CD8-positive, alpha-beta memory T cell (primary cell): ENCODE measurements at places on chromosomes 16 and 17.

GRCh38 chr16:49148410-49148809, 133.2 kb downstream of the CBLN1 start:
- DNase-seq = no peak

DNA sequence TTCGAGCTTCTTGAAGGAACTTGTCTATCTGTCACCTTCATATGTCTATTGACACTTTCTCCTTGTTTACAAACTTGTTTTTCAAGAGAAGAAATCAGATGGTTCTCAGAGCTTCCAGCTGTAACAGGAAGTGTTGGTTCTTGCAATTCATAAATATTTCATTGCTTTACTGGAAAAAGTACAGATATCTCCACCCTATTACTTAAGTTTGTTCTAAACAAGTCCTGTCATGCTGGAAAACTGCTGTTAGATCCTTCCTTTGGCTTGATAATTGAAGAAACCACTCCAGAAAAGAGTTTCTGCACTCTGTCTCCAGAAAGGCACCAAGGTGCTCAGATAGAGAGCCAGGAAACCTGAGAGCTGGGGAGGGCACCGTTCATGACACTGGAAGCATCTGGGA, 181.6 kb downstream of the DNAH9 start:
- no peak for DNase-seq

GRCh38 chr17:7843257-7843535, 9.2 kb downstream of the KDM6B start:
- no peak for DNase-seq

DNA sequence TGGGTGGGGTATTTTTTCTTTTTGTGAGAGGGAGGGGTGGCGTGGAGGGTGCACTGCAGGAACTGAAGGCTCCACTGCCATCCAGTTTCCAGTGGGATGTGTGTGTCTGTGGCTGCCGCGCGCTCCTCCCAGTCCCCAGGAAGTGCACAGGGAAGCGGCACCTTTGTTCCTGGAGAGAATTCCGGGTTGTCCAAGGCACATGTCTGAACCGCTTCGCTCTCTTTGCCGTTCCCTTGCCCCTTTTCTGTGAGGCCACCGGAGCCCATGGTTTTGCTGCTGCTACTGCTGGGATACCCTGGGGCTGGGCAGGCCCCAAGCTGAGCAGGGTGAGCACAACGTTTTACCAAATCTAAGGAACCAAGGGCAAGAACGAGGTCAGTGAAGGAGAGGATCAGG, 19.5 kb downstream of the ACSF3 start:
- DNase-seq = no peak

GRCh38 chr17:47204722-47205418, 4.3 kb upstream of the MYL4 start:
- peak; percentile 63 for DNase-seq

DNA sequence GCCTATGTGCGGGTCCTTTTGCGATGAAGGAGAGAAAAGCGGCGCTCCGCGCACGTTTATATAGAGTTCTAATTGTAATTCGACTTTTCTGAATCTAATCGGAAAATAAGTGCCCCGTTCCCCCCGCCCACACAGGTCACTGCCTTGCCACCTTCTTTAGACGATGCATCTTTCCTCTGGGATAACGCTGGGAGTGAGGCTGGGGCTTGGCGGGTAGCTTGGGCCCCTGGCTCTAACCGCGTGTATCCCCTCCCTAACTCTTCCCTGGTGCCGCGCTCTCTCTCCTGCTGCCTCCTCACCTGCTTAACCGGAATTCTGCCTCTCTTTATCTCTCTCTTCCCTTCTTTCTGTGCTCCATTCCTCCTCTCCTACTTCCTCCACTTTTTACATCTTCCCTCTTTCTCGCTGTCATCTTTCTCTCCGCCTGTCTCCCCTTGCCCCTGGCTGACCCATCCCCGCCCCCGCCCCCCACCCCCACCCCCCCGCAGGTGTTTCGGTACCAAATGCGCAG, 2.6 kb downstream of the LHX1 start:
- no peak for DNase-seq

GRCh38 chr16:27748868-27749546, 199.1 kb downstream of the KATNIP start:
- DNase-seq = no peak

DNA sequence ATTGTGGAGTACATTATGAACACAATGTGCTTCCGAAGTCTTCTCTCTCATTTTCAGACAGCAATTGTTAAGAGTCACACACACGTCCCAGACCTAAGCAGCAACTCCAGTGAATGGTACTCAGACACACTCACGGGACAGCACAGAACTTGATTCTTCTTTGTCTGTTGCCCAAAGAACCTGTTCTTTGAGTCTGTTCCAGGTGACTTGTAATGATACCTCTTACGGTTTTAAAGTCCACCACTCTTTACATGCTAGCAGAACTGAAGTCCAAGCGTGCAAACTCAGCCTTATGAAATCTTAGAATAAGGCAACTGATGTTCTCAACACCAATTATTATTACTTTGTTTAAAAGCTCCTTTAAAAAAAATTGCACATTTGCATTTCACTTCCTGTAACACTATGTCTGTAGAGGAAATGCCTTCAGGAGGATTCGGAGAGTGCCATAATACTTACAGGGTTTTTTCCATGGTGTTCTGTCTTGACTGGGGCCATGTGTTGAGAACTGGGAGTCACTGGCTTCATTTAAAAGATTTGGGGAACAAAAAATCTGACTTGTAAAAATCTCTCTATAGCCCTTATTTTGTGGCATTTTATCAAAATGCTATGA, 48.1 kb downstream of the MARF1 start:
- DNase-seq = no peak

- no peak for DNase-seq
Measured at GRCh38 chr16:77064037-77064436, 127.0 kb upstream of the MON1B start.

GRCh38 chr17:27266228-27266627, 27.7 kb upstream of the WSB1 start:
- no peak for DNase-seq

DNA sequence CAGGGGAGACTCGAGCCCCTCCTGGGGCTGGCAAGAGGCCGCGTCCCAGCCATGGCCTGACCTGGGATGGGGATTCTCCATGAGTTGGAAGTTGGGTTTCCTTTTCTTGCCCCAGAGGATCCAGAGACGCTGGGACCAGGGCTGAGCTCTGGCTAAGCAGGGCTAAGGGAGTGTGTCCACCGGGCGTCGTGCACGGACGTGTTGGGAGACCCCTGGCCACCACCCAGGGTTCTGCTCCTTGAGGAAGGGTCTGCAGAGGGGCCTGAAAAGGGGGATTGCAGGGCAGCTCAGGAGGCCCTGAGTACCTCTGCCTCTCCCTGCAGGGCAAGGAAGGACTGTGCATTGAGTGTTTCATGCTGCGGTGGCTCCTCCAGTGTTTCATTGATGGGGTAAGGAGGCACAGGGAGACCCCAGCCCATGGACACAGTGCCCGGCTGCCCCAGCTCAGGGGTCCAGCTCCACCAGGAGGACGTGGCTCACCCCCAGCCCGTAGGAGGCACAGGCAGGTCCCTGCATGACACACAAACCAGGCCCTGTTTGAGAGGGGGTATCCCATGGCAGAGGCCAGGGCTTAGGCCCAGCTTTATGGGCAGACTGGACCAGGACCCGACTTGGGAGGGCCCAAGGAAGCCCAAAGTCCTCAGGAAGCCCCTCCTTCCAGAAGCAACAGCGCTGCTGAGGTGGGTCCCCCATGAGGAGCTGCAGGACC, 47.5 kb downstream of the USP22 start:
- DNase-seq = no peak

GRCh38 chr16:55756963-55757362, 75.9 kb downstream of the CES1 start:
- DNase-seq = no peak

GRCh38 chr16:46569231-46569735, 51.9 kb downstream of the SHCBP1 start:
- DNase-seq = no peak

- DNase-seq = no peak
Measured at GRCh38 chr17:37521821-37522220, 32.1 kb downstream of the DUSP14 start.

DNA sequence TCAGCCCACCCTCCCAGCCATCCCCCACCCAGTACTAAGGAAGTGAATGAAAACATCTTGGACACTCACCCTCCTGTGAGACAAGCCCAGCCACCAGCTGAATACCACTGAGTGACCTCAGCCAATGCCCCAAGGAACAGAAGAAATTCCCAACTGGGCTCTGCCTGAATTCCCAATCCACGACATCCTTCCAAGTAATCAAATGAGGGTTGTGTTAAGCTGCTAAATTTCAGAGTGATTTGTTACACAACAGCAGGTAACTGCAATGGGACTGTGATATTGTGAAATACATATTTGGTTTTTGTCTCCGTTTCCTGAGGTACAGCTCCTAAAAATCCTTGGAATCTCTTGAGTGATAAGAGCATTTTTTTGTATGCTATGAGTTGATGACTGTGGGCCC, 578.7 kb upstream of the CDH11 start:
- DNase-seq = no peak

- no peak for DNase-seq
Measured at GRCh38 chr16:72938795-72939164, 109.1 kb downstream of the ZFHX3 start.

DNA sequence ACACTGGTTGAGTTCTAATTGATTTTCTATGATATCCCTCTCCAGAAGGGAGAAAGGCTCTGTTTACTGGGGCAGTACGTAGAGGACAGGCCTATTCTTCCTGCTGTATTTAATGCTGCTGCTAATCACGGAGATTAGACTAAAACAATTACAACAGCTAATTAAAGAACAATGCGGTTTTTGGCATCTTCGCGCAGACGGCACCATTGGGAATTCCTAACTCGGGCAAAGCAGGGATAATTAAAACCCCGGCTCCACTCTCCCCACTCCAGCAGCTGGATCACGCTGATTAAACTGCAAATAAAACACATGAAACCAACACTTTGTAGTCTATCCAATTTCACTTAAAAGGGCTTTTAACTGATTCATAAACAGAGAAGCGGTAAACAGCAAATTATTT, 147.6 kb downstream of the XYLT1 start:
- DNase-seq = no peak

- DNase-seq = no peak
Measured at GRCh38 chr17:41018541-41018940, 8.5 kb downstream of the KRTAP1-5 start.

GRCh38 chr17:62621223-62621622, 6.2 kb upstream of the MRC2 start:
- DNase-seq = no peak

- DNase-seq = no peak
Measured at GRCh38 chr16:63943566-63943965, 1178.3 kb downstream of the CDH11 start.

DNA sequence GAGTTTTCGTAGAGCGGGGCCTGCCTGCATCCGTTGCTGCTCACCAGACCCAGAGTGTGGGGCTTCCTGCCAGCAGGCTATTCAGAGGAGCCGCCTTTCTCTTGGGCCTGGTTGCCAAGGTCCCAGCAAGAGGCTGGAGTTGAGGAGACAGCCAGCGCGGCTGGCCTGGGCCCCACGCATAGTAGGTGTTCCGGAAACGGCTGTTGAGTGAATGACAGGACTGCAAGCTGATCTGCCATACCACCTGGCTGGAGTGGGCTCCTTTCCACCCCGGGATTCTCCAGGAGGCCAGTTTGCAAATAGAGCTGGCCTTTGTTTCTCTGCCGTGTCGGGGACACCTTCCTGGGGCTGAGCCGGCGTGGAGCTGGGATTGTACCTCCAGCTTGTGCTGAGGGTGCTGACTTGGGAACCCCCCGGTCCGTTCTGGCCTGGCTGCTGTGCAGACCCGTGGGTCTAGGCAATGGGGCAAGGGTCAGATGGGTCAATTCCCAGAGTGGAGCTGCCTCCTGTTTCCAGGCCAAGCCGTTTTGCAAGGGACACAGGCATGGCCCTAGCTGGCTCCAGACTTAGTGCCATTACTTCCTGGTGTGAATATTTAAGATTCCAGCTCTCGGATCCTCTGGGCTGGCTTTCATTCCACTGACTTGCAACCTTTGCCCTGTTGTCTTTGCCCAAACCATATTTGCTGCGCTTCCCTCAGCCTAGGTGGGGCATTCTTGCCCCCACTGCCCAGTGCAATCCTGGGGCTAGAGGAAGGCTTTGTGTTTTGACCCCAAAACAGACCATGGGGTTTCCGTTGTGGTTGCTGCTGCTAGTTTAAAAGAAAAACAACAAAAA, 68.8 kb downstream of the CMIP start:
- no peak for DNase-seq

- no peak for DNase-seq
Measured at GRCh38 chr16:4556112-4556511, at the start of gene C16orf96. TSS of gene C16orf96 (plus strand) at chr16:4556340. CDS start at chr16:4556490, 150 bp downstream.

- no peak for DNase-seq
Measured at GRCh38 chr17:65794572-65794971, 233.1 kb upstream of the AXIN2 start.

- DNase-seq = no peak
Measured at GRCh38 chr17:30796016-30796415, 28.5 kb downstream of the CRLF3 start.
